ENCODE measurements at places on chromosomes 6 and 20.

GRCh38 chr20:61644378-61645076 lies 392.5 kb downstream of the CDH4 start:
- DNase-seq = no peak

DNA sequence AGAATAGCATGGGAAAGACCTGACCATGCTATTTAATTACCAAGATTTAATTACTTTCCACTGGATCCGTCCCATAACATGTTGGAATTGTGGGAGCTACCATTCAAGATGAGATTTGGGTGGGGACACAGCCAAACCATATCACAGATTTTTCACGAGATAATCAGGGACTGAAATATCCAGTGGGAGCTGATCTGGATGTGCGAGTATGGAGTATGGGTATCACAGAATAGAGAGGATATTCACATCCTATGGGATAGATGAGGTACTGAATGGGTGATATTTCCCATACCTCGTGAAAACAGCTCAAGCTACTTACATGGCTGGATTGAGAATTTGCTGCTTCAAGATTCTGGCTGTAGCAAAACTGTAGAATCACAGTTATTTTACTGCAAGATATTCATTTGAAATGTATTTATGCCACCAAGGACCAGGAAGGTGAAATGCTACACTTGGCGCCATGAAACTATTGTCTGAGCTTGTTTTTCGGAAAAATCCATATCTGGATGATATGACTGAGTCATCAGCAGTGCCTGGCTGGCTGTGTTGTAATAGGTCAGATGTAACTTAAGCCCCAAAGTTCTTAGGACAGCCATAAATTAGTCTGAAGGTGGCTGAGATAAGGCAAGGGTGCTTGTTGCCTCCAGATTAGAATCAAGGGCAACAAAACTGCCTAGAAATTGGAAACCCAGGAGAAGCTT lies 29.8 kb downstream of the KCNS1 start:
- DNase-seq = no peak

- no peak for DNase-seq
These were observed 1.1 kb downstream of the MGME1 start for GRCh38 chr20:17969884-17970409.

DNA sequence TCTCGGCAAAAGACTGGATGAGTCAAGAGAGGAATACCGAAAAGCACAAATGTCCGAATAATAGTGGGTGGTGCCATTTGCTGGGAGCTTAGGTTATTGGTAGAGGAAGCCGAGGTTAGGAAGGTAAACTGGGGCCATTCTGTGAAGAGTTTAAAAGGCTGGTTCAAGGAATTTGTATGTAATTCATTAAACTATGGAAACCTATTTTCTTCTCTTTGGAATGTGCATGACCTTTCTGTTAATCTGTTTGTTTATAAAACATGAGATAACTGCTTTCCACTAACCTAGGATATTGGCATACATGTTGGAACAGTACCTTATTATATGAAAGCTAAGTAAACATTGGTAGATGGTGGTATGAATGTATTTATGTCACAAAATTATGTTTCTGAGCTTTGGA lies 71.8 kb downstream of the LCA5 start:
- DNase-seq = no peak

DNA sequence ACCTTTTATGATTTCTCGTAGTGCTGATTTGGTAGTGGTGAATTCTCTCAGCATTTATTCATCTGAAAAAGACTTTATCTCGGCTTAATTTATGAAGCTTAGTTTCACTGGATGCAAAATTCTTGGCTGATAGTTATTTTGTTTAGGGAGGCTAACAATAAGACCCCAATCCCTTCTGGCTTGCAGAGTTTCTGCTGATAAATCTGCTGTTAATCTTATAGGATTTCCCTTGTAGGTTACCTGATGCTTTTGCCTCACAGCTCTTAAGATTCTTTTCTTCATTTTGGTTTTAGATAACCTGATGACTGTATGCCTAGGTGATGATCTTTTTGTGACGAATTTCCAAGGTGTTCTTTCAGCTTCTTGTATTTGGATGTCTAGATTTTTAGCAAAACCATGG lies 388.7 kb downstream of the UTRN start:
- no peak for DNase-seq

GRCh38 chr20:49167811-49168507 lies 20.2 kb downstream of the STAU1 start:
- no peak for DNase-seq

GRCh38 chr6:11428371-11428770 lies 109.2 kb upstream of the TMEM170B start:
- no peak for DNase-seq

DNA sequence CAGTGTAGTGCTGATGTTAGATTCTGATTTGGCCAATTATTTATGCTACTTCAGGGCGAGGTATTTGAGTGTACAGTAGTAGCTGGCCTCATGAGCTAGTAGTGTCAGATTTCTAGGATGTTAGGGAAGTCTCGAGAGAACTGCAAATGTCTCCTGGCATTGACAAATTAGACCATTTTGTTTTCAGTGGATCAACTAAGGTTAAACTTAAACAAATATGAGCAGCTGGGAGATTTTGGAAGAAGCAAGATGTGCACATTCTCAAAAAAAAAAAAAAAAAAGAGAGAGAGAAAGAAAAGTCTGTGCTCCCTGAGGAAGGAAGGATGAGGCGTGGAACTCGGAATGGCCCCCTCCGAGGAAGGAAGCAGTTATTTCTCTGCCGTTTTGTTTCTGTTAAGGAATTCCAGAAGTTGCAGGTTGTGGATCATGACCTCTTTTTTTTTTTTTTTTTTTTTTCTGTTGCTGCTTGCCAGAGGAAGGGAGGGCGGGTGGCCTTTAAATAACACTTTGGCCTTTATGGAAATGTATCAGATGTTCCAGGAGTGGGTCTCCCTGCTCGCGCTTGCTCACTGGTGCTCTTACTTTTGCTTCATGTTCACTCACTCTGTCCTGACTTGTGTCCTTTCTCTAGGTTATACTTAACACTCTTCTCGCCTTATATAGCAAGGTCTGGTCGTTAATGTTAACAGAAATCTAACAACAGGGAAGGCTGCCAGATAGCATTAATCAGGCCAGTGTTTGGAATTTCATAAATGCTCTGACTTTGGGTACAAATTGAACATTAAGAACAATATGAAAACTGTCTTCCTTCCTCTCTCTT lies 124.4 kb downstream of the TCP11 start:
- DNase-seq = no peak

DNA sequence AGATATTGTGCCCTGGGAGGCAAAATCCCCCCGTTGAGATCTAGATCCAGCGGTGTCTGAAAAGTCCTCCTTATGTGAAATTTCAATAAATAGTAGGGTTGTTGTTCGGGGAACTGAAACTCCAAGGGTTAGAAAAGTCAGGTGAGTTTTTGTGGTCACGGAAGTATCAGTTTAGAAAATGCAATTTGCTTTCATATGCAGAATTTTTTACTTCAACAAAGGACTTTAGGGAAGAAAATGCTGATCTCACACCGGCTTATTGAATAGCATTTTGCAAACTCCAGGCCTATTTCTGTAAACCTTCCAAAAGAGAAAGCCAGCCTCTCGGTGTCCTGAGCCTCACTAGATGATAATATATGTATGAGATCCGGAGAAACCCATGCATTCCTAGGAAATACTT lies 254.7 kb downstream of the TSHZ2 start:
- DNase-seq = no peak

GRCh38 chr6:154567695-154568220 lies 57.3 kb upstream of the CNKSR3 start:
- no peak for DNase-seq

DNA sequence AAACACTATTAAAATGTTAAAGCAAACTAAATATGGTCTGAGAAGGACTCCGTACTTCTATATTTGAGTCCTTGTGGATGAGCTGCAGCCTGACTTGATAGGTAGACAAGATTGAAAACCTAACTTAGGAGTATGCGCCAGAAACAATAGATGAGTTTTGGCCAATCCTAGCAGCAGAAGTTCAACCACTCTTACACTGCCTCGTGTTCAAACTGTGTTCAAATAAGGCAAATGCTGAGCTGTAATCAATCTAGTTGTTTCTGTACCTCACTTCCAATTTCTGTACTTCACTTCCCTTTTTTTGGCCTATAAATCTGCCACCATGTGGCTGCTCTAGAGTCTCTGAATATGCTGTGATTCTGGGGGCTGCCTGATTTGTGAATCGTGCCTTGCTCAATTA lies 13.2 kb upstream of the SERINC1 start:
- DNase-seq = no peak

DNA sequence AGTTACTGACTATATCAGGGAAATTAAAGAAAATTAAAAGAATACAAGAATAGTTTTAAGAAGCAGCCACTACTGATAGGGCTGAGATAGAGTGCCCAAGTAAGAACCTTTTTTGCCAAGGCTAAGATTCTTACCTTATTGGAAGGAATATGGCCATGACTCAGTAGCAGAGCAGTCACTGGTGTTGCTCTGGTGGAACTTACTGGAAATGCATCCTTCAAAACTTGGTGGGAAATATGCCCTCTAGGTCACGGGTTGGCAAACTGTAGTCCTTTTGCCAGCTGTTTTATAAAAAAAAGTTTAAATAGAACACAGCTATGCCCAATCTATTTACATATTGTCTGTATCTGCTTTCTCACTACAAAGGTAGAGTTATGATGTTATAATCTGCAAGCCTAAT lies 6.0 kb downstream of the HSF2 start:
- DNase-seq = no peak

- DNase-seq = no peak
These were observed 1024.0 kb downstream of the GRIK2 start for GRCh38 chr6:102417368-102417998.
